Foreskin keratinocyte (primary cell): ENCODE measurements at places on chromosomes 5 and 9.

DNA sequence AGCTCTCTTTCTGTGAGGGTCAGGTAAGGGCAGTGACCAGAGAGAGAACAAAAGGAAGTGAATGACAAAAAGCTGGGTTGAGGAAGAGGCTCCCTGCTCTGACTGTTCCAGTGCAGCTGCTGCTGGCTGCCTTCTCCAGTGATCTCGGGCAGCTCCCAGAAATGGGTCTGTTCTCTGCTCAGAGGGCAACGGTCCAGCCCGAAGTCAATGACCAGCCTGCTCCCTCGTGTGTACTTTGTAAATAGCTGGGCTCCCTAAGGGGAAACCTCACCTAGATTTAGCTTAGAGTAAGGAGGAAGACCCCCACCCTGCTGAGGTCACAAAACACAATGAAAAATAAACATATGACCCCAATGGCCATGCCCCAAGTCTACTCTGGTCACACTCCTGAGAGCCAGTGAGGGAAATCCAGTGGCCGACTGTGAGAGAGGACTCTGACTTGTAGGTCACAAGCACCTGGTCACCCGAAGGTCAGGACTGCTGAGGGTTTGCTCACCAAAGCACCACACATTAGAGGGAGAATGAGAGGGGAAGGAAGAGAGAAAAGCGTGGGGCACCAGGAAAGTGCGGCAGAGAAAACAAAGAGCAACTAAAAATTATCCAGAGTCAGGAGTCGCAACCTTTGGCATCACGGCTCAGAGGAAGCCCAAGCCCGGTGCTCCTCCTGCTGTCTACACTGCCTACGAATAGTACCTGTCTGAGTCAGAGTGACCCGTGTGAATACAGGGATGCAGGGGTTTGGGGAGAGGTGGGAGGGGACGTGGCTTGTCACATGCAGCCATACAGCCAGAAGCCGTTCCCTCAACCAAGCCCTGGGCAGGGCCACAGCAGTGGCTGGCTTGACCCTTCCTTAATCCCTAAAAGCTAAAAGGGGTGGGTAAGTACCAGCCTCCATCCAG is 19.8 kb downstream of the NIPAL4 start:
- DNase-seq = no peak

DNA sequence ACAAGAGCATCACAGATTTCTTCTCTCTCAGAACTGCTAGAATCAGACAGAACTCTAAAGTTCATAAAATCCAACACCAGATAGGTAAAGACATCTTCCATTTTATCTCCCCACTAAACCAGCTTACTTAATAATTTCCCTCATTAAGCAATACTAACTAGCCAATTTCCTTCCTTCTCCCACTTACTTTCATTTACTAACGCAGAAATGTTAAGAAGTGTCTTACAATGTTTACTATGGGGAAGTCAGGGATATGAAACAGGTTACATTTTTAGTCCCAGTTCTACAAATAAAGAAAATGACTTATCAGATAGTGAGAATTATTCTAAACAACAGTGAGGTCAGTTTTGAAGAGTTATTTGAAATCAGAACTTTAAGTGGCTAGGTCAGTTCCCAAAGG is 236.5 kb downstream of the FBXL17 start:
- DNase-seq = no peak

- no peak for DNase-seq
Measured at GRCh38 chr5:178235588-178235974, 3.0 kb upstream of the PHYKPL start.

GRCh38 chr5:151257731-151258181 is 4.8 kb downstream of the GM2A start:
- DNase-seq = peak; percentile 98

- no peak for DNase-seq
Measured at GRCh38 chr5:160166069-160166972, 47.1 kb upstream of the PWWP2A start.

GRCh38 chr5:172556262-172556661 is 84.8 kb upstream of the NEURL1B start:
- DNase-seq = peak; percentile 22

DNA sequence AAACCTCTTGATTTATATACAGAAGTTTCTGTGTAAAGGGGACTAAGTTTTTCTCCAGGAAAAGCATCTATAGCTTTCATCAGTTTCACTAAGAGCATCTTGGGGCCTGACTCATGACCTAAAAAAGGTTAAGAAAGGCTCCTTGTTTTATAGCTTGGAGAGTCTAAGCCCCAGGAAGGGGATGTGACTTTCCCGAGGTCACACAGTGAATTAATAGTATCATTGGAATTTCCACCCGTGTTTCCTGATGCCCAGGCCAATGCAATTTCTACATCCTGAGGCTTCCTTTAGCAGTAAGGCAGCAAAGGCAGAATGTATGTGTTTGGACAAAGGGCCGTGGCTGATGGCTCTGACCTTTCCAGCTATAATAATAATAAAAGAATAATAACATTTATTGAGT is 8.6 kb downstream of the MORN5 start:
- DNase-seq = no peak

DNA sequence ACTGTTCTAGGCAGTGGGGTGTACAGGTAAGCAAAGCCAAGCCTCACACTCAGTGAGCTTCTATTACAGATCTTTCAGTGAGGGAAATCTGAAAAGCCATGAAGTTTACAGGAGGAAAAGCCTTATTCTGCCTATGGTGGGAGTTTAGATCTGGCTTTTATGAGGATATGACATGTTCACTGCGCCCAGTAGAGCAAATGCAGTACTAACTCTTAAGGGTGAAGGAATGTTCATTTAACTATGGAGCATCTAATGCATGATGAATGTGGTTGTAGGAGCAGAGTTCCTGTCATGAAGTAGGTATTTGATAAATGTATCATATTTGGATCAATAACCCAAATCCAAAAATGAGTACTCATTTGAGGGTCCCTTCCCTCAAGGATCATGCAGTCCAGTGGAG is 230.2 kb upstream of the PAPPA start:
- no peak for DNase-seq

DNA sequence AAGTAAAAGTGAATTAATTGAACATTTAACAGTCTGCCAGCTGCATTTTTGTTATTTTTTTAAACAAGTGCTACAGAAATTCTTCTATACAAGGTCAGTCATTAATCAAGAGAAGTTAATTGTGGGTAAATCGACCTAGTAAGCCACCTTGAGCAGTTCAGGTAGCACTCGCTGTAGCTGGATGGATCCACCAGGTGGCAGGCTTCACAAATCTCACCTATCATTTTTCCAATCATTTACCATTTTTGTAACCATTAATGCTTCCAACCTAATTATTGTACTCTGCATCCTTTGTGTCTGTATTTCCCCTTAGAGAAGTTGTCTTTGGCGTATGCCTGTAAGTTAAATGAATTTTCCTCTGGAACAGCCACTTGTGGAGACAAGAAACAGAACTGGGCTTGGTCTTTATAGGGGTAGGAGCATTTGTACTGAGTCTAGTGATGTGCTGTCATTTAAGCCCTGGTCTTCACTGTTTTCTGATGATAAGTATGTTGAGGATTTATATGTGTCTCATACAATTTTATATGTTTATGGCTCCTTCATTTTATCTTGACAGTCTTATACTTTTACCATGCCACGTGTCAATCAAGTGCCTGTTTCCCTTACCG is 39.5 kb downstream of the CD180 start:
- DNase-seq = no peak

GRCh38 chr5:28374492-28374967 is 1336.1 kb upstream of the CDH9 start:
- DNase-seq = peak; percentile 5

DNA sequence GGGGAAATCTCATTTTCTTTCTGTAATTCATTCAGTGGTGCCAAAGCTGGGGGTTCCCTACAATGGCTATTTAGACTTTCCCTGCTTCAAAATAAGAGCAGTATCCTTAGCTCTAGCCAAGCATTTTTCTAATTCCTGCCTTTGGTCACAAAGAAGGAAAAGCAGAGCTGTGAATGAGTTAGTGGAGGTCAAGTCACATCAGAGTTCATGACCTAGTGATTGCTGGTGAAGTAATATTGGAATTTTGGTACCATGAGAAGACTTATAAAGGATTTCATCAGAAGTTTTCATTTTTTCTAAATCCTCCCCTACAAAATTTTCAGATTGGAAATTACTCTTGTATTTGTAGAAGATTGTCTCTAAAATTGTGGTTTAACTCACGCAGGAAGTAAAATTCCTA is 28.0 kb downstream of the DNAJC21 start:
- no peak for DNase-seq

GRCh38 chr5:171771856-171772255 is 13.8 kb upstream of the SMIM23 start:
- no peak for DNase-seq

GRCh38 chr9:6449645-6450044 is 36.6 kb downstream of the UHRF2 start:
- DNase-seq = no peak
